AG04450 (cell line): ENCODE measurements at places on chromosomes 7 and 10.

- DNase-seq = no peak
These were observed 6.0 kb downstream of the TEX47 start for GRCh38 chr7:88789480-88790064.

- DNase-seq = no peak
These were observed 27.2 kb downstream of the NUDCD3 start for GRCh38 chr7:44463169-44463808.

DNA sequence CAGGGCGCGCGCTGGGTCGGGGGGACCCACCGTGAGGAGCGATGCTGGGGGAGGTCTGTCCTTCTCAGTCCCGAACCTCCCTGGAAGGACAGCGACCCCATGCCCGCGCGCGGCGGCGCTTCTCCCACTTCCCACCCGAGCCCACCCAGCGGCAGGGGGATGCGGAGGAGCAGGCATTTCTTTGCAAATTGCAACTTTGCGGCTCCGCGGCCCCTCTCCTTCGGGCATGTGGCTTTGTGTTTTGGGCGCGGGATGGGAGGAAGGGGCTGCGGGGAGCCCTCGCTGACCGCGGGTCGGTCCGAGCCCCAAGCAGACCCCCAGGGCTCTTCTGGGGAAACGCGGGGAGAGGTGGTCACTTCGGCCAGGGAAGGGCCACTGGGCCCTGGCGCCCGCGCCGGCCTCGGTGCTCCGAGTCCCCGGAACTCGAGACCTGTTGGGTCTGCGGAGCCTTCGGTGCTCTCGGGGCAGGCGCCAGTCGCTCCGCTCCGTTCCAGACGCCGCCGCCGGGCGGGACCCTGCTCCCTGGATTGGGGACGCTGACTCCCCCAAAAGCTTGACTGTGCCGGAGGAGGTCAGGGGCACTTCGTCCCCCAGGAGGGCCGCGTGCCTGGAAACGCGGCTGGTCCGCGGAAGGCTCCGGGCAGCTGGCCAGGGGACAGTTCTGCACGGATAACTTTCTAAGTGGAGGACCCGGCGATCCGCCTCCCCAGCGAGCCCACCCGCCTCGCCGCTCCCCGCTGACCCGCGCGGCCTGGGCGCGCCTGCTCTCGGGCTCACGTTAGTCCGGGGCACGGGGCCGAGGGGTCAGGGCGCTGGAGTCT lies 164.2 kb upstream of the DPP6 start:
- DNase-seq = no peak

DNA sequence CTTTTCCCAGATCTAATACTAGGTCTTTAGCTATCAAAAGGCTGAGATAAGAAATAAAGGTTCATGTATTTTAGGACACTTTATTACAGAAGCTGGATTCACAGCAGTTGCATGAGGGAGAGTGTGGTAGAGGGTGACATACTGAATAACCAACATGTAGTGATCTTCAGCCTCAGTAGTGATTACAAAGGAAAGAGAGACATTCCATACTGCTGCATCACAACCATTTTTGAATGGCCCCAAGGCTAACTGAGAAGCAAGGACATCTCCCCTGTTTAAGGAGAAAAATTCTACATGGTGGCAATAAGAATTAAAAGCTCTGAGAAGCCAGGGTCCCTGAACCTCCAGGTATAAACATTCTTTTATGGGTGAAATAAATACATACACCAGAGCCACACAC lies 35.3 kb downstream of the COG5 start:
- DNase-seq = peak; percentile 16

DNA sequence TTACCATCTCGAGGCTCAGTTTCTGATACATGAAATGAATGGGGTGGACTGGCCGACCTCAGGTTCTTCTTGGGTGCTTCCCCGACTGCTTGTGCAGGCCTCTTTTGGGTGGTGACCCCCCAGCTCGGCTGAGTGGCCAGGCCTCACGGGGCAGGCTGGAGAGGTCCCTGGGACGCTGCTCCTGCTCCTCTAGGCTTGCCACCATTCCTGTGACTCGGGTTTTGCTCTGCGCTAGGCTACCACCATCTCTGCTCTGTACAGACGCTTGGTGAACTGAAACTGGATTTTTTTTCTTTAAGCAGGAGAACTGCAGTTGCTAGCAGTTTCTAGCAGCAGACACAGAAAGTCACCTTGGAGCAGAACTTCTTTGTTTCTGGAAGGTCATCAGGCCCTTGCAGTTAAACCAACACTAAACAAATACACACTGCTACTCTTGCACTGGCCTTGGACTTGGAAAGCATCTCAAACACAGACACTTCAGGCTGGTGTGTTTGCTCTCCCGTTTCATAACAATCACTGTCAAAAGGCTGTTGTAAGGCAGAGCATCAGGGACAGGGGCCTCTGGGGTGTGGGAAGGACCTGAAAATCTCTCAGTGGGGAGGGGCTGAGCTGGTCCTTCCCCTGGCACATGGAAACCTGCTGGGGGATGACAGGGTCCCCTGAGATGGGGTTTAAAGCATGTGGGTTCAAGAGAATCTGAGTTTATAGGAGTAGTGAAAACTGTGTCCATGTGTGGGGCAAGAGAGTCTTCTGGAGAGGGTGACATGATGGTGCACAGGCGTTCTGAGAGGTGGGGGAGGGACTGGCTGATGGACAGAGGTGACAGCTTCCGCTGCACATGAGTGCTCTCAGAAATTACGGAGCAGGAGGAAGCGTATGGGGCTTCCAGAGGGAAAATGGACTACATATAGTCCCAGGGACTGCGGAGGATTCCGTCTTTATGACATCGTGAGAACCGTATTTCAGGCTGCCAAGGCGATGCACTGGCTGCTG lies 35.0 kb upstream of the GIMAP8 start:
- DNase-seq = no peak

DNA sequence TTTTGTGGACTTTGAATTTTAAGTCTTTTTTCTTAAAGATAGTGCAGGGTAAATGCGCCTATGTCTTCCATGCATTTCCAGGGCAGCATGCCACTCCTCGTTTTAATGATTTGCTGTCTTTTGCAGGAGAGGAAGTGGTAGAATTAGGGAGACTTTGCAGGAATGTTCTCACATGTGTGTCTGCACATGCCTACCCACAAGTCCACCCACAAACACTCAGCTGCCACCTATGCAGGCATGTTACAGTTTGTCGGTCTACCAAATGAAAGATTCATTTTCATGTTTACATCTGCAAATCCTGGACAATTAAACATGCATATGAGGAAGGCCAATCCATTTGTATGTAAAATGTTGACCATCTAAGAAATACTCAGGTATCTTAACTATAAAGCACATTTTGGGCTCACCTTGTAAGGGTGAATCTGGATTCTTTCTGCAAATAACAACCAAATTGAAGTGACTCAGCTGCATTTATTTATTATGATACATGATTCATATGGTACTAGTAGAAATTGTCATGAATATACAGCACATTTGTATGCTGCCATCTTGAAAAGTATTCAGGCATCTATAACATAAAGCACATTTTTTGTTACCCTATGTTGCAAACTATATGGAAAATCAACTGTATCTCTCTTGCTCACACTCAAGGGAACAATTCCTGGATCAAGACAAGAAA lies 4.7 kb upstream of the TEX36 start:
- DNase-seq = no peak

DNA sequence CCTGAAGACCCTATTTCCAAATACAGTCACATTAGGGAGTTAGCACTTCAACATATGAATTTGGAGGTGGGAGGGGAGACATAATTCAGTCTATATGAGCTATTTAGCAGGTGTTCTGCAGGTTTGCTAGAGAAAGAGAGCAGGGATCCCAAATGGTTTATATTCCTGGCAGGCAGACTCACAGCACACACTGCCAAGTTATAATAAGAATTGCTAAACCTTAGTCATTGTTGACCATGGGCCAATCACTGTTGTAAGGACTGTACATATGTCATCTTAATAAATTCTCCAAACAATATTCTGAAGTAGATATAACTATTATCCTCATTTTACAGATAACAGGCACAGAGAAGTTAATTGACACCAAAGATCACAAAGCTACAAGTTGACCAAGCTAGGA lies 1.5 kb upstream of the CCDC3 start:
- DNase-seq = peak; percentile 10

DNA sequence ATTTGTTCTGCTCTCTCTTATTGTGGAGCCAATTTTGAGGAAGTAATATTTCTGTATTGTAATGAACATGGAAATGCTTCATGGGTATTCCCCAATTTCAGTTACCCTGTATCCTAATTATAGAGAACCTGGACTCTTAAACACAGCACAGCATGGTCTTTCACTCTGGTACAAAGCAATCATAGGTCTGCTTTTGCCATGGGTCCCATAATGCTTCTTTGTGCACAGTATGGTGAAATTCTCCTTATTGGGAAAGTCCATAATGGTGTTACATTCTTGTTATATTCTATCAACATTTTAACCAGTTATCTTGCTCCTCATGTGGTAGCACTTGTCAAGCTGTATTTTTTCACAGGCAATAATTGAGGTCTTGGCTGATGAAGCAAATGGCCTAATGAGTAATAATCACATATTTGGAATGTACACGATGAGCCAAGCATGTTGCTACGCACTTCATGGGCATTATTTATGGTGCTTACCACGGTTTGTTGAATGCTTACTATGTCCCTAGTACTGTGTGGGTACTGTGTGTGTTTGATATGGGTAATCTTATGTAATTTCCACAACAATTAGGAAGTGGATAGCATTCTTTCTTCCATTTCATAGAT lies 42.9 kb downstream of the PRKG1 start:
- no peak for DNase-seq

DNA sequence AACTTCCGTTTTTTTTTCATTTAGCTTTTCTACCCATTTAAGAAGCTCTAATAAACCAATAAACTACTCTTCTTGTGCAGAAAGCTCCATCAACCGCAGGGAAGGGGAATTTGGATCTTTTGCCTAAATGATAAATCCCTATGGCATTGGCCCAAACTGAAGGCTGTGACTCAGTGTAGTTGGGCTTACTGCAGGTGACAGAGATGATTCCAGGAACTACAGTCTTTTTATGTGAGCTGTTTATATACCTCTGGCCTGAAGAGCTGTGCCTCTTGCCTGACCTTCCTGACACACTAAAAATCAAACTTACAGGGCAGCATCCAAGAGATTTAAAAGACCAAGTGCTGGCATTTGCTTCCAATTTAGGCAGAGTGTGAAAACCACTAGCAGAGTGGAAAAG lies 25.2 kb downstream of the ABCB1 start:
- DNase-seq = no peak

DNA sequence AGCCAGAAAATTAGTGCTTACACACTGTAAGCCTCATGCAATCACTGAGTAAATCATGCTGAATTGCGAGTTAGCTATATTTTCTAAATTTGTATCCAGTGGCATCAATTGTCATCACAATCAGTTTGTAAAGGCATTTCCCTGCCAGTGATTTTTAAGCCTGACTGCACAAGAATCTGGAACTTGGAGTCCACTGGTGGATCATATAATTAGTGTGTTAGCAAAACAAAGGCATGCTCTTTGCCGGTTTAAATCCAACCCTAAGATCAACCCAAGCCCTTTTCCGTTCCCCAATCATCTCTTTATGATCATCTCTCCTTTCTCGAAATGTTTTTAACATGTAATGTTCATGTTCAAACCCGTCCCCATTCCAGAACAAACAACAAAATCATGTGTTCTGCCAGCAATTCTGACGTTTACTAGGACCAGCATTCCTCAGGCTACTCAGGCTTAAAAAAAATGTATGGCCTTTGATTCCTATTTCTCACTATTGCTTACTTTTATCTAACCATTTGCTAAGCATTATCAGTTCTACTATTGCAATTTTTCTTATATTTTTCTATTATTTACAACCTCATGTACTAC lies 649.2 kb downstream of the SORCS1 start:
- no peak for DNase-seq

DNA sequence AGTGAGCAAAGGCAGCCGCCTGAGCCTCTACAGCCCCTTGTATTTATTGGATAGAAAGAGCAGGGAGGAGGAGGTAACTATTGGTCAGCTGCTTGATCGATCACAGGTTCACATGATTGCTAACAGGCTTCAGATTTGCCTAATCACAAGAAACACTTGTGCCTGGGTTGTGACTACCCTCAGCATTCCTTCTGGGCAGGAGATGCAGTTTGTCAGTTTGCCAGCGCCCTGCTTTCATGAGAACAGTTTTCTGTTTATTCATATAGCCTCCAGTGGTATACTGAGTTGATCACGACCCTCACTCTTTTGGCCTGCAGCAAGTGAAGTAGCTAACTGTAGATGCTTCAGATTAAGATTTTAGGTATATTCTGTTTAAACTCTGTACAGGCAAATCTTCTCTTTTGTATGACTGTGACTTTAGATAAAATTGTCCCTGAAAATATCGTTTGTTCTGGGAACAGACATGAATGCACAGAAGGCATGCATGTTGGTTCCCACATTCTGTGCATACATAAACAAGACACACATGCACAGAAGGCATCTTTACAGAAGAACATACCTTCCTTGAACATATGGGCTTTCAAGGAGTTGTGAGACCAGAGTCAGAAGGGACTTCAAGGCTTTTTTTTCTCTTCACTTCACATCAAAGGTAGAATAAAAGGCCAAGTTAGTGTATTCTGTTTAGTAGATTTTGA lies 422.4 kb upstream of the STEAP1 start:
- DNase-seq = no peak

DNA sequence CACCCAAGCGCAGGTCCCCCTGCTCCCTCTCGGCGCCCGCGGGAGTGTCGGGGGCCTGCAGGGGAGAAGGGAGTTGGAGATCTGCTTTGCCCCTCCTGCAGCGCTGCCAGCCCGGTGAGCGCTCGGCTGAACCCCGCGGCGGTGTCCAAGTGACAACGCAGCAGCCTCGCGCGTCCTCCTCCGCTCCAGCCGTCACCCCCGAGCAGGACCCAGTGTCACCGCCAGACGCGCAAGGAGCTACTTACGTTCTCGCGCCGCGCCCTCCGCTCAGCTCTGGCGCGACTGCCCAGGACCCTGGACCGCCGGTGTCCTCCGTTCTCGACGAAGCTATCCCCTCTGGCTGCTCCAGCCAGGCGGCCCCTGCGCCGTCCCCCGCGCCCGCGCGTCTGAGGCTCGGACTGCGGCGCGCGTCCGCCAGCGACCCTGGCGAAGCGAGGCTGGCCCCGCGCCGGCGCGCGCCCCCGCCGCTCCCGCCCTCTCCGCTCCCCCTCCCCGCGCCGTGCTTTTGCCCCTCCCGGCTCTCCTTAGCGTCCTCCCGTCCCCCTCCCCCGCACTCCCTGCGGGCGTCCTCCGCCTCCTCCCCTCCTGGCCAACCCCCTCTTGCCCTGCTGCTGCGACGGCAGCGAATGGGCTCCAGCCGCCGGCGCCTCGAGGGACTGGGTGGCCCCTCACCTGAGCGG lies at the start of gene NRCAM:
Gene NRCAM, minus strand, starts transcription at position 439 of the 680 bp plus-strand sequence. CDS start 216,372 bp downstream, outside the sequence.
- no peak for DNase-seq

DNA sequence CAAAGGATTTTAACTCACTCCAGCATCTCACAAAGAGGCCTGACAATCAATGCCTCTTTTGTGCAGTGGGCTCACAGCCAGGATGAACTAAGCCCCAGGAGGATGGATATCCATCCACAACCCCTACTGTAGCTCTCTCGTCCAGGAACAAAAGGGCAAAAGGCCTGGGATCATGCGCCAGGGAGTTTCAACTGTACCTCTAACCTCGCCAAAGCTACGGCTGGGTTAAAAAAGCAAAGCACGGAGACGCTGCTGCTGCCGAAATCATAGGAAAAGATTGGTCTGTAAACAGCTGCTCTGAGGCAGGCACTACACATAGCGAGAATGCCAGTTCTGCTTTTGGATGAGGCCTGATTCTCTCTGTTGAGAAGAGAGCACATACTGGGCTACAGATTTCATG lies 32.1 kb downstream of the VSTM4 start:
- no peak for DNase-seq

GRCh38 chr10:80498078-80498832 lies 39.4 kb upstream of the SH2D4B start:
- no peak for DNase-seq

- no peak for DNase-seq
These were observed 367.6 kb downstream of the DNAJB6 start for GRCh38 chr7:157704365-157704764.

- DNase-seq = no peak
These were observed 157.3 kb upstream of the CDK1 start for GRCh38 chr10:60621018-60621417.
